ENCODE measurements at places on chromosomes 3 and 15.

GRCh38 chr3:49465270-49466034 is 4.6 kb upstream of the DAG1 start:
- DNase-seq, result no peak

DNA sequence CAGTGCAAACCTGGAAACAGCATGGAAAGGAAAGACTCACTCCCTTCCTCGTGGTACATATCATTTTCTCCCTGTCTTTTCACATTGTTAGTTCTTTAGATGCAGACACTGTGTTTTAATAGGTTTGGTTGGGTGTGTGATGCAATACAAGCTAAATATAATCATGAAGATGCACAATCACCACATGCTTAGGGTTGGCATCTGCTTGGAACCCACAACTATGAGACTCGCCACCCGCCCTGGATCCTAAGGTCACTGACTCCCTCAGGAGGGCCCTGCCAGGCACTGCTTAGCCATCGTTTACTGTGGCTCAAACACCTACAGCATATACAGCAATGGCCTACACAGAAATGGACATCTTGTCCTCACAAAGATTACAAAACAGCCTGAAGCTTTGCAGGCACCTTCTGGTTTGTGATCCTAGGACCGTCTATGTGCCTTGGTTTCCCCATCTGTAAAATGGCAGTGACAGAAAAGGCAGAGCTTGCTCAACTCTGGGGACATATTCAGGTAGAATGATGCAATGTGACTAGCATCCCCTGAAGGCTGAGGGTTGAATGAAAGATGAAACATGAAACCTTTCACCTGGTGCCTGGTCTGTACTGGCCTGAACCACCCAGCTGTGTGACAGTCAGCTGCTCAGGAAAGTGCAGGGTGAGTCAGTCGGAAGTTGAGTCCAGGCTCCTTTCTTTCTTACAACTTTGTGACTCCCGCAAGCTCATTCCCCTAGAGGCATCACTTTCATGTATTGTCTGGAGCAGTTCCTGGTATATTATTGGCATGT is 123.6 kb upstream of the PFN2 start:
- DNase-seq, result no peak

DNA sequence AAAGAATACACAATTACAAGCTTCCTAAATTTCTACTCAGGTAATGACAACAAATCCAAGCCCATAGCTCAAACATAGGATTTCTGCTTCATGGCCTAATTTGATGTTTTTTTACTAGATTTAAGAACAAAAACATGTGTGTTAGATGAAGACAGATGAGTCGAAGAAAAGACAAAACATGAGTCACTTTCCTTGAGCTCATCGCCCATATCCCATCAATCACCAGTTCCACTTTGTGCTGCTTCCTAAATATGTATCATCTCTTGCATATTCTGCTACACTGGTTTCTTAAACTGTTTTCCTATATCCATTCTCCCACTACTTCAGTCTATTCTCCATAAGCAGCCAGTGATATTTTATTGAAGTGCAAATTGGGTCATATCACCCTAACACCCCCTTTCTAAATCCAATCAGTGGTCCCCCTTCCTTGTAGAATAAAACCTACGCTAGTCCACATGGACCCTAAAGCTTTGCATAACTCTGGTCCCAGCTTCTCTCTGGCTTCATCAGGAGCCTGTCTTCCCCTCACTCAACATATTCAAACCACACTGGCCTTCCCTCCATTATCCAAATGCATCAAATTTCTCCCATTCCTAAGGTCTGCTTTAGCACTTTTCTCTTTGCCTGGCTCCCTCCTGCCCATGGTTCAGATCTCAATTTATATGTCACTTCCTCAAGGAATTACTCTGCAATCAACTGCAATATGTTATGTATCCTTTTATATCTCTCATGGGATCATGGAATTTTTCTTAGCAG is 1033.9 kb downstream of the FHIT start:
- DNase-seq, result no peak

- DNase-seq, result no peak
These were observed 968.1 kb downstream of the ROBO1 start for GRCh38 chr3:78799681-78800080.

GRCh38 chr3:121660356-121661171 is at the start of gene HCLS1:
Gene HCLS1, minus strand, starts transcription at chr3:121660903. Its CDS starts 2,556 bp downstream, at chr3:121658347.
- DNase-seq, result peak; percentile 46

GRCh38 chr15:77067691-77068367 is 3.1 kb downstream of the TSPAN3 start:
- DNase-seq, result no peak

DNA sequence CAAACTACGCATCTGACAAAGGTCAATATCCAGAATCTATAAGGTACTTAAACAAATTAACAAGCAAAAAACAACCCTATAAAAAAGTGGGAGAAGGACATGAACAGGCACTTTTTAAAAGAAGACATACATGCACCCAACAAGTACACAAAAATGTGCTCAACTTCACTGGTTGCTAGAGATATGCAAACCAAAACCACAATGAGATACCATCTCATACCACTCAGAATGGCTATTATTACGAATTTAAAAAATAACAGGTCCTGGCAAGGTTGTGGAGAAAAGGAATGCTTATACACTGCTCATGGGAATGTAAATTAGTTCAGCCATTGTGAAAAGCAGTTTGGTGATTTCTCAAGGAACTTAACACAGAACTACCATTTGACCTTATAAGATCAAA is 175.6 kb upstream of the MLF1 start:
- no peak for DNase-seq

- DNase-seq, result no peak
These were observed 74.0 kb upstream of the RAD18 start for GRCh38 chr3:9037144-9037711.

DNA sequence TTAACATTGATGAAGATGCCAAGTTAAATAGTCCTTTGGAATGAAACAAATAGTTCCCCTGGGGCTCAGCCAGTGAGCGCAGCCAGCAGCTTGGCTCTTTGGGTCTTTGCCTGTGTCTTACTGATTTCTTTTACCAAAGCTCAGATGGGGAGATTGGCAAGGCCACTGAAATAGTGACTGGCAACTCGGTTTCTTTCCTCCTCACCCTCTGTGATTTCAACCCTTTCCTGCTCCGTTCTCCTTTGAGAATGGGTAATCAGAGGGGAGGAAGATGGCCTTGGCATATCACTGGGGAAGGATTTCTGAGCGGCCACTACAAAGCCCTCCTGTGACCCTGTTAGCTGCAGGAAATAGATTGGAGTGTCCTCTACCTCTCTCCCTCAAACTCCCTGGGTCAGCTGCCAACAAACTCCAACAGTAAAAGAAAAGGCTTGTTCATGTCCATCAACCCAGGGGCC is 337.1 kb upstream of the LRRFIP2 start:
- DNase-seq, result no peak

- no peak for DNase-seq
These were observed 172.6 kb downstream of the P3H2 start for GRCh38 chr3:189947948-189948723.

- DNase-seq, result no peak
These were observed 23.2 kb downstream of the CPEB1 start for GRCh38 chr15:82624008-82624407.

DNA sequence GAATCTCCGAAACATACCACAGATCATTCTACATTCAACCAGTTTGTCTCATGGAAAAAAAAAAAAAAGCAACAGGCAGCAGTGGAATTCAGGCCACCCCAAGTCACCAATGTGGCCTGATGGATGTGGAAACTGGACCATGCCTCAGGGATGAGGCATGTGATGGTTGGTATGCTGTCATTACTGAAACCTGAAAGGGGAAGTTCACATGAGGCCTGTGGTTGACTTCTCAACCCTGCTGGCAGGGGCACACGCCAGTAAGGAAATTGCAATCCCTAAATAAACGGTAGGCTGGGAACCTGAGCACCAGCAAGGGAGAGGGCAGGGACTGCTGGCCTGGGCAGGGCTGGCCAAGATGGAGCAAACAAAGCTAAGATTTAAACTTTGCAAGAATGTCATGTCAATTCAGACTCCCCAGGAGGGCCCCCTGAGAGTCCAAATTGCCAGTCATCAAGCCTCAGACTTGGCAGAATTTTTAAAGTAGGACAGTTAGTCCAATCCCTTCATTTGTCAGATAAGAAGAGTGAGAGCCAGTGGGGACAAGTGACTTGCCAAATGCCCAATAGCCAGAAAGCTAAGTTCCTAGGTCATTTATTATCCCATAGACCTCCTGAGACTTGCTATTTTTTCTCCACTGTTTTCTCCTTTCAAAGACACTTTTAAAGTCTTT is 310.4 kb downstream of the ERC2 start:
- DNase-seq, result no peak

GRCh38 chr3:158845765-158846350 is 44.0 kb downstream of the MFSD1 start:
- DNase-seq, result peak; percentile 11

DNA sequence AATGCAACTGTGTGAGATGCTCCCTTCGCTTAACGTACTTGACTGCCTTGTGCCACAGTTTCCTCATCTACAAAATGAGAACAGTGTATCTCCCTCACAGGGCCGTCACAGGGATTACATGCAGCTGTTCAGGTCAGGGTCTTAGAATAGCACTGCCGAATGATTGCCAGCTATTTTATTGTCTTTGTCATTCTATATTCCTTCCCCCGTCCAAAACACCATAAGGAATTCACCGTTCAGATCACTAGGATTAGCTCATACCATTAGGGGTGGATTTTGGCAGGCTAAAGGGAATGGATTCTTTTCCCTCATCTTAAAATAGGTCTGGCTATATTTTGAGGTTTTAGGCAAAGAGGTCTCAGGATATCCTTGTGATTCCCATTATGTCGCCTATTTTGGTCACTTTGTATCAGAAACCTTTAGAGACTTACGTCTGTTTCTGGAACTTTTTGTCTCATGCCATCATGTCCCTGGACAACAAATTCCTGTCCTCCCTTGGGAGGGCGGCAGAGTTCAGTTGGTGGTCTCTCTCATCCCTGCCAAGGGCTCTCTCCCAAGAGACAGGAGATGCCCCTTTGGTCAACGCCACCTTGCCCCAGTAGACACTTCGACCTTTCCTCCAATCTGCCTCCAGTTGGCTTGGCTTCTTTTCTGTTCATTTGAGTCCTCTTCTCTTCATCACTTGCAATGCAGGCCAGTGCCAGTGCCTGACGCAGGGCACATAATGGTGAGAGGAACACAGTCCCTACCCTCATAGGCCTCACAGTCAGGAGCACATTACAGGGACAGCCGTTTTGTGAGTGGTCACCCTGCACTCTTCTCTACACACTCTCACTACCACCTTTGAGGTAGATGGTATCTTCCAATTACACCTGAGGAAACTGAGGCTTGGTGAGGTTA is 171.6 kb upstream of the BHLHE40 start:
- no peak for DNase-seq

DNA sequence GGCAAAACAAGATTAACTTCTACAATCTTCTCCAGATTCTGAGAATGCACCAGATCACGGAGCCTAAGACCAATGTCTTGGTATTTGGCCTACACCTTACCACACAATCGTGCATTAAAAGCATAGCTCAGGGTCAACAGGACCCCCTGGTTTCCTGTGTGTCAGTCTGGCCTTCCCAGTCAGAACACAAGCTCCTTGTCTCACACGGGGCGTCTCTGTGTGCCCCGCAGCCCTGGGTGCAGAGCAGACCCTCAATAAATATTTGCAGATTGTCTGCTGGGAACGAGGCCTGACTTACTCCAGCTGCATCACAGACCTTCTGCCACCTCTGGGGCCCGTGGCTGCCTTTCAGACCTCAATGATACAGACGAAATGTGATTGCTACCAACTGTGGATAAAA is 82.5 kb upstream of the CTNNB1 start:
- DNase-seq, result no peak

DNA sequence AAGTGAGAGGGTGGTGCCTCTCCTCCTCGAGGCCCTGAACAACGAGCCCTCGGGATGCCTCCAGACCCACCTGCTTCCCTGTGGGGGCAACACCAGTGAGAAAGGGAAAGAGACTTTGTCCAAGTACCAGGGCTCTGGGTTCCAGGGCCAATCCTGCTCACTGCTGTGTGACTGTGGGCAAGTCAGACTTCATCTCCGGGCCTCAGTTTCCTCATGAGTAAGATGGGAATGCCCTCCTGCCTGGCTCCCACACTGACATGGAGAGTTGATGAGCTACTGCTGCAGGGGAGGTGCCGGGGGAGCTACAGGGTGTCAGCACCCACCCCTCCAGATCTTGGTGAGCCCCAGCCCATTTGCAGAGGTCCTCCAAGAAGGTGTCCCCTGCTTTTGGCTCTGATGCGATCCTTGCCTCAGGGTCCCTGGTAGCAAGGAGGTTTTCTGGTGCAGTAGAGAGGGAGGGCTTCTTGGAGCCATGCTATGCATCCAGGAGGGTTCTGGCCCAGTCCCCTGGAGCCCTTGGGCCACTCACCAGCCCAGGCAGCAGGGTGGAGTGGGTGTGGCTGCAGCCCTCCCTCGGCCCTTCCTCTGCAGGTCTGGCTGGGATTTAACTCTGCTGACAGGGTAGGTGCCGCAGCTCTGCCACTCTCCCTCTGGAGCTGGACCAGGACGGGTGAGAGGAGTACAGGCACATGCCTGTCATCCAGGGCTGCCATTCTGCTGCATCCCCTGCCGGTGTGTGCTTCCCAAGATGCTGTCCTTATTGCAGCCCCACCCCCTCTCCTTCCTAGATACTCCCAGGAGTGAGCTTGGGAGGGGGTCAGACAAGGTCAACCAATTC is 26.9 kb downstream of the LOXL1 start:
- DNase-seq, result no peak

DNA sequence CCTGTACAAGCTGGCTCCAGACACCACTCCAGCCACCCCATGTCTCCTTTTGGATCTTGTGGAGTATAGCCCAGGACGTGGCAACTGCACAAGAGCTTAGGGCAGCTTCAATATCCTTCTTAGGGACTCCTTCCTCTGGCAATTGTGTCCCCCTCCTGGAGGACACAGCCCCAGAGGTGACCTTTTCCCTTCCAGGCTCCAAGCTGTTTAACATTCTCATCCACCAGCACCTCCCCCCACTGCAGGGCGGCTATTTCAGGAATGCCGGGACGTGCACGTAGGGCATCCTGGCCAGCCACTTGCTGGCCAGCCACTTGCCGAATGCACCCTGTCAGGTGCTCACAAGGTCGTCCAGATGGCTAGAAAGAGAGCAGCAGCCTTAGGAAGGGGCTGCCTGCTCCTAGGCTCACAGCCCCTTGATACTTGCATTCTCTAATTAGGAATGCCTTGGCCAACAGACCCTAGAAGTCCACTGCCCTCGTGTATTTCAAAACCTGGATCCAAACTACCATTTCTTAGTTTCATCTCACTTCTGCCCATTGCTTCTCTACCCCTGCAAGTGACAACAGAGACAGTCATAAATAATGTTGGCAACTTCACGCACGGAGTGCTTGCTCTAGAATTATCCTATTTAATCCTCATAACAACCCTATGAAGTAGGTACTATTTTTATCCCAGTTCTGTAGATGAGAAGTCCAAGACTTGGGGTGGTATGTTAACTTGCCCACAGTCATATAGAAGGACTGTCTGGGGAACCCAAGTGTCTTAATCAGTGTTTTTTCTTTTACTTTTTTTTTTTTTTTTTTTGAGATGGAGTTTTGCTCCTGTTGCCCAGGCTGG is 24.5 kb upstream of the IDH2 start:
- DNase-seq, result no peak

All from CD4-positive, alpha-beta T cell (primary cell).